ENCODE measurements at places on chromosomes 7 and 10. TPM values are rescaled to one million over a fixed set of nuclear protein-coding genes. Genes with fewer than 3 reads are reported as not detected.

The CPVL gene
- 24.8 TPM for total RNA-seq

The FAM237B gene
- total RNA-seq, result not detected

The OR2A12 gene
- total RNA-seq, result not detected

GRCh38 chr7:44533301-44534055 is 7.7 kb downstream of the NPC1L1 start:
- no peaks in the 10 kb centered on the region for H3K36me3 ChIP-seq
- H3K27ac ChIP-seq, result no peak overlapping the region
- no peaks in the 10 kb centered on the region for H3K27me3 ChIP-seq

- peaks cover 7% of the 10 kb centered on the region for H3K4me1 ChIP-seq
- no peaks in the 10 kb centered on the region for H3K27me3 ChIP-seq
- H3K4me3 ChIP-seq, result no peak overlapping the region
- H3K36me3 ChIP-seq, result no peaks in the 10 kb centered on the region
Measured at GRCh38 chr7:69747144-69747543, 148.9 kb downstream of the AUTS2 start.

GRCh38 chr7:128889121-128889520 is 21.4 kb downstream of the KCP start:
- H3K4me3 ChIP-seq, result no peak overlapping the region
- H3K27ac ChIP-seq, result no peak overlapping the region
- H3K27me3 ChIP-seq, result peaks cover 35% of the 10 kb centered on the region
- peaks cover 2% of the 10 kb centered on the region for H3K4me1 ChIP-seq
- DNase-seq, result no peak

GRCh38 chr7:28222636-28223035 is 42.0 kb upstream of the JAZF1 start:
- no peak overlapping the region for H3K4me3 ChIP-seq
- H3K36me3 ChIP-seq, result no peaks in the 10 kb centered on the region
- H3K27ac ChIP-seq, result no peak overlapping the region

DNA sequence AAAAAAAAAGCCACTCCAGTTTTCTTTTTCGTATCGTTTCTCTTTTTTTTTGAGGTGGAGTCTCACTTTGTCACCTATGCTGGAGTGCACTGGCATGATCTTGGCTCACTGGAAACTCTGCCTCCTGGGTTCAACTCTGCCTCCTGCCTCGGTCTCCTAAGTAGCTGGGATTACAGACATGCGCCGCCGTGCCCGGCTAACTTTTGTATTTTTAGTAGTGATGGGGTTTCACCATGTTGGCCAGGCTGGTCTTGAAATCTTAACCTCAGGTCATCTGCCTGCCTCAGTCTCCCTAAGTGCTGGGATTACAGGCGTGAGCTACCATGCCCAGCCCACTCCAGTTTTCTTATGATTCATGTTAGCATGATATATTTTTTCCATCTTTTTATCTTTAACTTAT is 92.7 kb downstream of the ANKRD61 start:
- H3K36me3 ChIP-seq, result peaks cover 45% of the 10 kb centered on the region
- H3K27me3 ChIP-seq, result no peaks in the 10 kb centered on the region
- no peak overlapping the region for H3K4me3 ChIP-seq
- no peaks in the 10 kb centered on the region for H3K4me1 ChIP-seq

DNA sequence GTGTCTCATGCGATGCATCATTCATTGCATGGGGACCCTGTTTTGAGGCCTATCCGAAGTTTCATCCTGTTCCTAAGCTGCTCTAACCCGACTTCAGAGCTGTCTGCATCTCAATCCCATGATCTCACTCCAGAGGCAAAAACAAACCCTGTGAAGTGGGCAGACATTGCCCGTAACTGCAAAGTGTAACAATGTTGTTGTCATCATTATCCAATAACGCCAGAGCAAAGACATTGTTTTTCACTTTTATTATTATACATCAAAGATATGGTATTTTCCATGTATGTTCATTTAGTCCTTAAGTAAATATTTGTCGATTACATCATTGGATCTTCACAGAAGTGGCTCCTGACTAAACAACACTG is 246.7 kb downstream of the KLF6 start:
- peaks cover 15% of the 10 kb centered on the region for H3K4me1 ChIP-seq
- H3K4me3 ChIP-seq, result no peak overlapping the region
- no peaks in the 10 kb centered on the region for H3K36me3 ChIP-seq
- no peaks in the 10 kb centered on the region for H3K27me3 ChIP-seq

DNA sequence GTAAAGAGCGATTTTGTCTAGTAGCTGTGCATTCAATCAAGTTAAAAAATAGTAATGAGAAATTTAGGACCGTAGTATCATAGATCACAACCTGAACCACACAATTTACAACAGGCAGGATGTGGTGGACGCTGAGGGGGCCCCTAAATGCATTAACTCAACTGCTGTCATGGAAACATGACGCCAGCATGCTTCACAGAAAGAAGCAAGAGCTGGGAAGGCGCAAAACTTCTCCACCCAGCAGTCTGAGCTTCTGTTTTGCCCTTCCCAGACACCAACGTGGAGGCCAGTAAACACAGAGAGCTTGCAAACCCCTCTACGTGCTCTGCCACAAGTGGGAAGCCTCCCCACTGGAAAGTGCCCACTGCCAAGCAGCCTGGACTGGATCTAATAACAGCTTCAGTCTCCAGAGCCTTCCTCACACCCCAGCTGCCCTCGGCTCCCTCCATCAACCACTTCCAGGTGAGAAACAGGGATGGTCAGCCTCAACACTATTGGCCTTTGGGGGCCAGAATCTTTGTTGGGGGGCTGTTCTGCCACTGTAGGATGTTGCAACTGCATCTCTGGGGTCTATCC is 151.8 kb downstream of the SFMBT2 start:
- DNase-seq, result no peak
- H3K4me1 ChIP-seq, result peaks cover 6% of the 10 kb centered on the region
- H3K27me3 ChIP-seq, result no peaks in the 10 kb centered on the region
- no peak overlapping the region for H3K27ac ChIP-seq
- peaks cover 4% of the 10 kb centered on the region for H3K36me3 ChIP-seq
